ENCODE measurements at places on chromosomes 6 and 20.

DNA sequence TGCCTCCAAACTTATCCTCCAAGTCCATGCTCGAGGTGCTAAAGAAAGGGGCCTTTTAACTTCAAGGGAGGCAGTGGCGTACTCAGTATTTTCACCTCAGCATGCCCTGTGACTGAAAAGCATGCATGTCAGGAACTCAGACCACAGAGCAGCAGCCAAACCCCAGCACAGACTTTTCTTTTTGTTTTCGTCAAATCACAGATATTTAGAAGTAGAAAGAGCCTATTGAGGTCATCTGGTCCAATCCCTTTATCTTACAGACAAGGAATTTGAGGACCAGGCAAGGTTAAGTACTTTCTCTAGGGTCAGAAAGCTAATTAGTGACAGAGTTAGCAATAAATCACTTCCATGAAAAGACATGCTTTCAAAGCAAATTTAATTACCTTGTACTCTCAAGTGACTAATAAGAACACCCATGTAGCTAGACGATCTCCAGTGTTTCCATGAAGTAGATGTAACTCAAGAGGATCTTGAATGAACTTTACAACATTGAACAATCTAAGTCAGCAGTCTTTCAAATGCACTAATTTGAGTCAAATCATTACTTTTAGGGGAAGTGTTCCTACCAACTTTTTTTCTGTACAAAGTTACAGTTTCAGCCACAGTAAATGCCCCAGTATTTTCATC lies 35.9 kb downstream of the MOXD1 start:
- DNase-seq = no peak

GRCh38 chr20:24912397-24913075 lies 36.5 kb upstream of the CST7 start:
- DNase-seq = no peak

DNA sequence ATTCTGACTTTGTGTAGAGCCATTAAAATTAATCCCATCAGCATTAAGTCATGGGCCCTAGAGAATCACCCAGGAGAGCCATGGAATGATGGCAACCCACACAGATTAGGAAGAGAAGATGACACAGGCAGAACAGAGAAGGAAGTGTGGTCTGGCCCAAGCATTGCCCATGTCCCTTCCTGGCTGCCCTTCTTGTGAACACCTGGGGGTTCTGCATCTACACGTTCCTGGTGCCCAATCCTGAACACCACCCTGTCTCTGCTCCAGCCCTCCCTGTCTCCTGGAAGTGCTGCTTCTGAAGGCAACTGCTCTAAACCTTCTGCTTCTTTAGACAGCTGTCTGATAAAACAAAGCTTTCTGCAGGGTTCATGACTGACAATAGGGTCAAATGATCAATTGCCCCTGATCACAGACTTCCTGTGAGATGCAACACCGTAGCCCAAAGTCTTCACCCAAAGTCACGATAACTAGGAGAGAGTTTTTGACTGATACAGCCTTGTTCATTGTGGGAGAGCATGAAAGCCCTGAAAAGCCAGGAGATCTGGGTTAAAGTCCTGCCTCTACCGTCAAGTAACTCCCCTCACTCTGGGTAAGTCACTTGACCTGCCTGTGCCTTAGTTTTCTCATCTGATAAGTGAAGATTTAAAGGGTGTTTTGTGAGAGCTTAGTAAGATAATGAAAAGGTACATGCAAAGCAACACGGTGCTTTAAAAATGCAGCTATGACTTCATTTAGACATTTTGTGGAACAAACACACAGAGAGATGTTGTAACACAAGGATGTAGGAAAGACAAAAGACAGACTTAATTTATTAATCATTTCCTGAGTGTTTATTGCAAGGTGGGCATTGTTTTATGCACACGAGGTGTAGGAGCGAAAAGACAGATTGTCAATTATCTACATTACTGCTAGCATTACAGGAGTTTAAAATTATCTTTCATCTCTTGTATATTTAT lies 291.2 kb upstream of the STXBP5 start:
- no peak for DNase-seq

DNA sequence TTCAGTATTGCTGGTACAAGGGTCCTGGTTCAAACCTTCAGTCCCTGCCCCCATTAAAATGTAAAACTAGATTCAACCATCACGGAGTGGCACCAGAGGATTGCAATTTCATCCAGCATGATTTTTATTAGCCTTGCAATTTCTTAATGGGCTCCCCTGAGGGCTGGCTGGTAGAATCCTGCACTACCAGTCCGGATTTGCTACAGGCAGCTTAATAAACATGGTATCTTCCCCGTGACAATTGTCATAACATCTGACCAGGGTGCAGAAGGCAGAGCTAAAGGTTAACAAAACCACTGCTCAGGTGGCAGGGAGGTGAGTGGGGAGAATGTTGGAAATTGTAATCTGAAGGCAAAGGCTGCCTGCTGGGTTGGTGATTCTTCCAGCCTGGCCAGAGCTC lies 94.5 kb downstream of the PKHD1 start:
- DNase-seq = no peak

DNA sequence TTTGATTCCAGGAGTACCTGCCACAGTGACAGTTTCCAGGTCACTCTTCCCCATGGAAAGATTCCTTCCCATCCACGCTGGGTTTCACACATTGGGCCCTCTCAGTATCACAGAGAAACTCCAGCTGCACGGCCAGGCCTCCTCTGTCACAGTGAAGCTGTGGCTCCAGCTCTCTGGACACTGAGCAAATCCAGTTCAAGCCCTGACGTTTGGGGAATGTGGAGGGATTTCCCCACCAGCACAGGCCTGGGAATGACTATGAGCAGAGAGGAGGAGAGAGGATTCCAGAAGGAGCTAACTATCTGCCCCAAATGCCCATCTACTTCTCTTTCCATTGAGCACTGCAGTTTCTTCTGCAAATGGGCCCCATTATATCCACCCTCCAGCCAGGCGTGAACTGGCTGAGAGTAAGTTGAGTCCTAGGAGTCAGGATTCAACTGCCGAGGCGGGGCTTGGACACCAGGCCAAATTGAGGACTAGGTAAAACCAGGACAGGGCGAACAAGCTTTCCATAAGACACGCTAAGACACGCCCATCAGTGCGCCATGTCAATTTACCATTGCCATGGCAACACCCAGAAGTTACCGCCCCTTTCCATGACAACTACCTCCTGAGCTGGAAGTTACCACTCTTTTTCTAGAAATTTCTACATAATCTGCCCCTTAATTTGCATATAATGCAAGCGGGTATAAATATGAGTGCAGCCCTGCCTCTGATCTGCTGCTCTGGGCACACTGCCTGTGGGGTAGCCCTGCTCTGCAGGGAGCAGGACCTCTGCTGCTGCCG lies 9.2 kb upstream of the BNIP5 start:
- DNase-seq = no peak

DNA sequence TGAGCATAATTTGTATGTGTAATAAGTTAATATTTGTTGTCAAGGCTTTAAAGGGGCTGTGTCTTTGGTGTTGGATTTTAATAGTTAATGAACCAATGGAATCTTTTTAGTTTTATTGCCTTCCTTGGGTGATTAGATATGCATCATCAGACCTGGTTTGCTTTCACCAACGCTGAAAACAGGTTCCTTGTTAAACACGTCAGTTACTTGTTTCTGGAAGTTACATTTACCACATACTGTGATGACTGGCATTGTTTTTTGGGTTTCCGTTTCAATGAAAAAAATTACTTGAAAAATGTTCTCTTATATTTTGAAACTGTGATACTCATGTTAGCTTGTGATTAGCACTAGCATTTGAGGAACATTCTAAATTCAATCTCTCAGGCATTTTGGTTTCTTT lies 58.6 kb upstream of the RNF144B start:
- no peak for DNase-seq

Measured in midbrain (tissue), 1 donor.